ENCODE measurements at places on chromosomes 12 and 14.

DNA sequence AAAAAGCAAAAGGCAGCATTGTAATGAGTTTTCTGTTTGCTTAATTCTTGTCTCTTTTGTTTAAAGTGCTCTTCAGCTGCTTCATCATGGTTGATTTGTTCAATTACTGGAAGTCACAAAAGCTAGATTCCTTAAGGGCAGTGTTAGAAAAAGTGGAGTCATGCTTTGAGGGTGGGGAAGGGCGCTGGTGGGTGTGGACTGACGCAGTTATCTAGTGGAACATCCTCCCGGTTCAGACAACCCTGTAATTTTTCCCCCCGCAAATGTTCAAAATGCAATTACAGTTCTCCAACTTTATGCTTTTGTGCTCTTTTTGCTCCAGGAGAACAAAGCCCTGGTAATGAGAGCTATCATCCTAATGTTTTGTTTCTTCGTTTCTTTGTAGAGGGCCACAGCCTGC is 2.1 kb downstream of the AKAP6 start:
- H3K4me1 ChIP-seq = no peaks in the 10 kb centered on the region
- DNase-seq = no peak
- H3K4me3 ChIP-seq = no peak overlapping the region
- H3K27ac ChIP-seq = no peak overlapping the region
- H3K27me3 ChIP-seq = no peaks in the 10 kb centered on the region

- H3K27ac ChIP-seq = no peak overlapping the region
- DNase-seq = no peak
- no peaks in the 10 kb centered on the region for H3K36me3 ChIP-seq
- H3K4me3 ChIP-seq = no peak overlapping the region
- H3K27me3 ChIP-seq = no peaks in the 10 kb centered on the region
These were observed 12.5 kb downstream of the PAWR start for GRCh38 chr12:79678306-79678705.

GRCh38 chr14:53152887-53153701 is at the start of gene DDHD1:
TSS of gene DDHD1 (minus strand) at chr14:53153323. CDS start at chr14:53153098, 225 bp downstream.
- no peaks in the 10 kb centered on the region for H3K27me3 ChIP-seq
- peaks cover 4% of the 10 kb centered on the region for H3K4me1 ChIP-seq
- peak; percentile 91 for DNase-seq

- H3K27me3 ChIP-seq = no peaks in the 10 kb centered on the region
- no peak for DNase-seq
- H3K27ac ChIP-seq = no peak overlapping the region
- no peak overlapping the region for H3K4me3 ChIP-seq
- no peaks in the 10 kb centered on the region for H3K36me3 ChIP-seq
These were observed 83.3 kb upstream of the PPM1H start for GRCh38 chr12:63018273-63018672.

DNA sequence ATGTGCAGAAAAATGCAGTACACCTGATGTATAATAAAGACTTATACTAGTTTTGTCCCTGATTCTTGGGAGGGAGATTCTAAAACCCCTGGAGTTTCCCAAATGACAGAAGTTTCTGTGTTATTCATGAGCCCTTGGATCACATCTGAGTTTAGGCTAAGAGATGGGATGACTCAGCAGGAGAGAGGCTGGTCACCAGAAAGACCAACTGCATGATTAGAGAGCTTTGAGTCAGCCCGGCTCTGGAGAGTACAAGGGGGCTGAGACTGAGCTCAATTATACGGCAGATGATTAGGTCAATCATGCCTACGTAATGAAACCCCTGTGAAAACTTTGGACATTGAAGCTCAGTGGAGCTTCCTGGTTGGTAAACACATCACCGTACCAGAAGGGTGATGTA is 174.2 kb downstream of the SSPN start:
- no peak overlapping the region for H3K27ac ChIP-seq
- no peak overlapping the region for H3K4me3 ChIP-seq

DNA sequence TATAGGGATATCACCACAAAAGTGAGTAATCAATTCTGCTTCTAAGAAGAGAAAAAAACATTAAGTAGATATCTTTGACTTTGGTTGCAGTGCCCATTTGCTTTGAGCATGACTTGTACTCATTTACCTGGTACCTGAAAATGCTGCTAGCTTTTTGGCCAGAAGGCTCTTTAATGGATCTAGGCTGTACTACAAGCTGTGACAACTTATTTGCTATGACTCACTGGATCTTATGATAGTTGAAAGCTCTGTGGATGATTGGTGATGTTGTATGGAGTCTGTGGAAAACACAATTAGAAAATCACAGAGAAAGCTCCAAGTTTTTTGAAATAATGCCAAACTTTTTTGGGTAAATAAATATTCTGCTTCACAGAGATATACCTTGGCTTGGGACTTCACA is 960.9 kb upstream of the FBXO33 start:
- H3K27me3 ChIP-seq = no peaks in the 10 kb centered on the region
- no peak for DNase-seq
- H3K27ac ChIP-seq = no peak overlapping the region
- H3K36me3 ChIP-seq = no peaks in the 10 kb centered on the region
- no peak overlapping the region for H3K4me3 ChIP-seq
- H3K4me1 ChIP-seq = no peaks in the 10 kb centered on the region

DNA sequence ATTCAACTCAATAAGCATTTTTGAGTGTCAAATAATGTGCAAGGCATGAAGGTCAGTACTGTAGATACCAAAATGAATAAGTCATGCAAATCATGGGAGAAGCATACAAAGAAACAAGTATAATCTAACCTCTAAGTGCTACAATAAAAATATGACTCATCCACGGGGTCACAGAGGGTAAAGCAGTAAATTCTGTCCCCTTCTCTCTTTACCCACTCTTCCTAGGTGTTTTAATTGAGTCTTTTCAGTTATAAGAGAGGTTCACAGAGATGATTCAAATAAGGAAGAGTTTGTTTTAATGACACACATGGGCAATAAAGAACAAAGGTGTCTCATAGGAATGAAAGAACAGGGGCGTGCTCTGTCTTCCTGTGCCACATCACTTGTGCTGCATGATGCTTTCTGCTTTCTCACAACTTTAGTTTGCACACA is 71.5 kb upstream of the DAAM1 start:
- DNase-seq = no peak
- H3K36me3 ChIP-seq = no peaks in the 10 kb centered on the region
- H3K4me1 ChIP-seq = no peaks in the 10 kb centered on the region
- no peak overlapping the region for H3K4me3 ChIP-seq

- no peaks in the 10 kb centered on the region for H3K27me3 ChIP-seq
- peaks cover 6% of the 10 kb centered on the region for H3K4me1 ChIP-seq
- H3K4me3 ChIP-seq = peak overlapping the region; percentile 26
These were observed 127.7 kb upstream of the PLEKHG7 start for GRCh38 chr12:92574911-92575570.

DNA sequence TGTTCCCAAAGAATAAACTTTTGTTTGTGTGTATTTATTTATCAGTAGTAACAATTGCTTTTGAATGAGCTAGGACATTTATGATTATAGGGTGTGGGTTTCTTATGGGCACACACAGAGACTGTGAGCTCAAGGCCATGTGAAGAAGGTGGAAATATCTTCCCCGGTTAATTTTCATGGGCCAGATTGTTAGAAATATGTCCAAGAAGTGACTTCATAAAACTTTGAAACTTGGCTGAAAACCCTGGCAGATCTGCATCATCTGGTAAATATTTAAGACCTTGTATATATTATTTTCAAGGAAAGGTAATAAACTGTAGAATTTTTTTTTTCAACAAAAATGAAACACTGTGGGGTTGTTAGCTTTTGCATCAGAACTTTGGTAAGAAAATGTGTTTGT is 53.5 kb upstream of the RNU6-8 start:
- H3K36me3 ChIP-seq = no peaks in the 10 kb centered on the region
- H3K4me3 ChIP-seq = no peak overlapping the region
- no peaks in the 10 kb centered on the region for H3K27me3 ChIP-seq
- no peak for DNase-seq

- peaks cover 4% of the 10 kb centered on the region for H3K4me1 ChIP-seq
- no peaks in the 10 kb centered on the region for H3K36me3 ChIP-seq
- H3K27me3 ChIP-seq = no peaks in the 10 kb centered on the region
- H3K27ac ChIP-seq = peak overlapping the region; percentile 73
- peak overlapping the region; percentile 50 for H3K4me3 ChIP-seq
These were observed 57.7 kb downstream of the HMGA2 start for GRCh38 chr12:65881965-65882413.

DNA sequence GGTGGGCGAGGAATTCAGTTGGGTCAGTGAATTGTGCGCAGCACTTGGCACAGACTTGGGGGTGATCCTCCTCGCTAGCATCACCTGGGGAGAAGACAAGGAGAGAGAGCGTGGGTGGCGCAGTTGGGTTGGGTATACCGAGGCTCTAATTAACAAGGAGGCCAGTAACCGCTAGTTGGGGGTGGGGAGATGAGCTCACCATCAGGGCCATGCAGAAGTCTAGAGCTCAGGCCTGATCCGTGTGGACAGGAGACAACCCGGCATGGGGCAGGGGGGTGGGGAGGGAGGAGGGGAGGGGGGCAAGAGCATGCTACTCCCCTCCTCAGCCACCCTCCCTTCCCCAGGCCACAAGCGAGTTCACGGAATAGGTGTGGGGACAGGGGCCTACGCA is 580 bp downstream of the SALL2 start:
- H3K27me3 ChIP-seq = no peaks in the 10 kb centered on the region
- peak; percentile 56 for DNase-seq
- H3K4me1 ChIP-seq = no peaks in the 10 kb centered on the region
- no peaks in the 10 kb centered on the region for H3K36me3 ChIP-seq
- H3K27ac ChIP-seq = no peak overlapping the region
- H3K4me3 ChIP-seq = peak overlapping the region; percentile 78

DNA sequence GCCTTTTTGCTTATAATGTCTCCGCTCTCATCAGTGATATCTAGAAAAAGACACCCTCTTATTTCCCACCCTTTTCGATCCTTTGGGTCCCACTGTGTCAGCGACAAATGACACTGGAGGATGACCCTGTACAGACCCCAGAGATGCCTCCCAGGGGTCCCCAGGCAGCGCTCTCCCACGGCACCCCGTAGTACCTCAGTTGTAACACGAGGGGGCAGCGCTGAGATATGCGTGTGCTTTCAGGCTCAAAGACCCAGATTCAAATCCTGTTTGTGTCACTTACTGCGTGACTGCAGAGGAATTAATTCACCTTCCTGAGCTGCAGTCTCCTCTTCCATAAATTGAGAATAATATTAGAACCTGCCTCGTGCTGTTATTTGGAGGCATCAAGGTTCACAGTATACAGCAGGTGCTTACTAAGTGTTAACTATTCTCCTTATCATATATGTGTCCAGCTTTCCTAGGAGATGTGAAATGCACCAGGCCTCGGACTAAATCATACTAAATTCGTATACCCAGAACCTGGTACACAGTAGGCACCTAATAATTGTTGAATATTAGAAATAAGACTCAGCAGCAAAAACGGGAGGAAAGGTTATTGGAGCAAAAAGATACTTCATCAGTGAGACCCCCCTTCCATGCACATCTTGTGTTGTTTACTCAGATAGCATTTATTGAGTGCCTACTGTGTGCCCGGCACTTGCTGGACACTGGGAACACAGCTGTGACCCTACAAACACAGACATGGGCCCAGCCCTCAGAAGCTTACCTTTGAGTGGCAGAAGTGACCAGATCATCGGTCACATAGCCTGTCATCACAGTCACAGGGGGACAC is 99.9 kb downstream of the PHETA1 start:
- no peak overlapping the region for H3K4me3 ChIP-seq

DNA sequence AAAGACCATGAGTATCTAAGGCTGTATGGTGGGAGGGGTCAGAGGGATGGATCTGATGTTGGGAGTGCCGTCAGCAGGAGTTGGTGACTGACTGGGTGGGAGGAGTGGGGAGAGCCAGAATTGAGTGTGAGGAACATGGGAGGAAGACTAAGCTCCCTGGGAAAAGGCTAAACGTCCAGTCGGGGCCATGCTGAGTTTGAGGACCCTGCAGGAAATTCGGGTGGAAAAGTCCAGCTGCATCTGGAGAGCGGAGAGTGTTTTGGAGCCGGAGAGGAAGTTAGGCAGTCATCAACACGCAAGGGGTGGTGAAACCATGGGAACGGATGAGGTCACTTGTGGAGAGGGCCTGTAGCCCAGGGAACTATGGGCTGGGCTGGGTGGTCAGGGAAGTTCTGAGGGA is 60.9 kb downstream of the ELK3 start:
- no peak for DNase-seq
- no peaks in the 10 kb centered on the region for H3K27me3 ChIP-seq
- H3K36me3 ChIP-seq = no peaks in the 10 kb centered on the region
- H3K27ac ChIP-seq = peak overlapping the region; percentile 7
- H3K4me3 ChIP-seq = no peak overlapping the region
- H3K4me1 ChIP-seq = peaks cover 4% of the 10 kb centered on the region

GRCh38 chr14:95445676-95446075 is 70.8 kb downstream of the SYNE3 start:
- DNase-seq = no peak
- no peaks in the 10 kb centered on the region for H3K27me3 ChIP-seq
- H3K4me3 ChIP-seq = no peak overlapping the region
- H3K4me1 ChIP-seq = peaks cover 6% of the 10 kb centered on the region
- H3K36me3 ChIP-seq = no peaks in the 10 kb centered on the region

DNA sequence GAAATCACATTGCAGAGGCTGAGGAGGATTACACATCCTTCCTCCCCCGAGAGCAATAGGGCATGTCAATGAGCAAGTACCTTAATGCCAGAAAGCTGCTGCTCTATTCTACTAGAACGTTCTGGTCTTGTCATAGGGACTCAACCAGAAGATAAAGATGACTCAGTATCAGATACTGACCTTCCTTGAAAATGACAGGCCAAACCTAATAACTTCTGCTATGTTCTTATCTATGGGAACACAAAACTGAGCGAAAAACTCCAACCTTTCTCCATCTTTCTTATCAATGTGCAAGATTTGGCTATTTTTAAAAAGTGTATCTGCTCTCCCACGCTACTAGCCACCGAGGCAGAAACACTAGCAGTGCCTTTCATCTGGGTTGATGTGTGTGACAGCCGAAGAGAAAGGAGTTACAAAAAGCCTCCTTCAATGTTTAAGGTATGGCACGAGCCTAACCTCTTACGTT is 5.5 kb downstream of the CCDC92 start:
- H3K27ac ChIP-seq = no peak overlapping the region
- no peaks in the 10 kb centered on the region for H3K36me3 ChIP-seq
- no peaks in the 10 kb centered on the region for H3K27me3 ChIP-seq

DNA sequence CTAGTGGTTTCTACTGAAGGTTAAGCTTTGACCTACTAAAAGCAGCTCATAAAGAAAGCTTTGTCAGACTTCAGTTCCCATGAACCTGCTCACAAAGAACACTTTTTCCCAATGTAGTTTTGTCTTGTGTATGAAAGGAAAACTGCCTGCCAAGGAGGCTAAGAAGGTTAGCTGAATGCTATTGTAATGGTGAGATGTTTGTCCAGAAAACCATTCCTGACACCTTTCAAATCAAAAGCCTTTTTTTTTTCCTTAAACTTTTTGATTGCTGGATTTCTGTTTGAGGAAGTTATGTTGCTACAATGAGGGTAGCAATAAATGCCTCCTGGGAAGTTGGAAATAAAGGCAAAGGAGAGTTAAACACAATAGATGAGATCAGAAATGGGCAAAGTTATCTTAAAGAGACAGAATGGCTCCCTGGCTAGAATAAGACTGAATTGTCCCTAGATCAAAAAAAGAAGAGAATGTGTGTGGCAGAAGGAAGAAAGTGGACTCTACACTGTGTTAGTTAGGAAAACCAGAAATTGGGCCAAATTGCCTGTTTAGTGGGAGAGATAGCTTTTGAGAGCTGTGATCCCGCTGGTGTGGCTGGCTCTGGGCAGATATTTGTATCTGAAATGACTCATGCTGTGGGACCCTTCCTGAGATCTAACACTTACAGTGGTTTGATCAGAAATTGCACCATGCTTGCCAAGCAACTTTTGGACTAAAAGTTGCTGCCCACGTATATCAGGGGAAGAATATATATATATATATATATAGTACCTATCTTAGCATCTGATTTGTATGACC is 27.5 kb downstream of the TECPR2 start:
- H3K27me3 ChIP-seq = no peaks in the 10 kb centered on the region
- no peak overlapping the region for H3K27ac ChIP-seq
- H3K4me3 ChIP-seq = no peak overlapping the region
- DNase-seq = no peak
- peaks cover 1% of the 10 kb centered on the region for H3K36me3 ChIP-seq
- H3K4me1 ChIP-seq = no peaks in the 10 kb centered on the region

Measured in kidney (tissue), 22 donors.